ENCODE measurements at places on chromosomes 6 and 20. TPM values are rescaled to one million over a fixed set of nuclear protein-coding genes. Genes with fewer than 3 reads are reported as not detected.

DNA sequence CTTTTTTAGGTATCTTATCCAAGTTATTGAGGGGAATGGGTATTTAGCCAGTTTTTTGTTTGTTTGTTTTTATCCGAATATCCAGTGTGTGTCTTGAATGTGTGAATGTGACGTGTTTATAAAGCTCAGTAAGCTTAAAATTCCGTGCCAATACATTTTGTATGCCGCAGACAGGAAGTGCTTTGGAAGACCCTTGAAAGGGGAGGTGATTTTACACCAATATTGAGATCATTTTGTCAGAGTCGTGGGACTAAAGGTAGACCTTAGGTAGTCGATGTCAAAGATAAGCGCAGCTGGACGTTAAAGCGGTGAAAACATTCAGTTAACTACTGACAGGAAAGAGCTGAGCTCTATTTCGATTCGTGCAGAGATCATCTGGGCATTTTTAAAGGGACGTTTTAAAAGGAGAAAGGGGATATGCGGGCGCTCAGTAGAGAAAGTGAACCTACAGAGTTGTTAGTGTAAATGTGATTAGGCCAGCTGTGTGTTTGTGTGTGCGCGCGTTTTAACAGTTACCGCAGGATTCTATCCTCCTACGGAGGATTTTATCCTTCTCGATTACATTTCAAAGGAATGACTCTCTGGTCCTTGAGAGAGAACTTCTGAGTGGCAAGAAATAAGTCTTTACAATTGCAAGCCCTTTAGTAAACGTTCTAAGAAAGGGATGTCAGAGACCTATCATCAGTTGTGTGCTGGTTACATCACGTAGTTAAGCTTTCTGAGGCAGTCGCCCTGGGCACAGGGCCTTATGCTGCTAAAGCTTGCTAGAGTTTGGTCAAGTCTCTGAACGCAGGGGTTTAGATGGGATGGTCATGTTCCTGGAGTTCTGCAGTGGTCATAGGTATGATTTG, 625 bp upstream of the ECHDC1 start:
- peak; percentile 51 for DNase-seq

GRCh38 chr20:56222945-56223344, 25.6 kb upstream of the MC3R start:
- no peak for DNase-seq

Gene PRSS35
- polyA plus RNA-seq, result 0.12 TPM

DNA sequence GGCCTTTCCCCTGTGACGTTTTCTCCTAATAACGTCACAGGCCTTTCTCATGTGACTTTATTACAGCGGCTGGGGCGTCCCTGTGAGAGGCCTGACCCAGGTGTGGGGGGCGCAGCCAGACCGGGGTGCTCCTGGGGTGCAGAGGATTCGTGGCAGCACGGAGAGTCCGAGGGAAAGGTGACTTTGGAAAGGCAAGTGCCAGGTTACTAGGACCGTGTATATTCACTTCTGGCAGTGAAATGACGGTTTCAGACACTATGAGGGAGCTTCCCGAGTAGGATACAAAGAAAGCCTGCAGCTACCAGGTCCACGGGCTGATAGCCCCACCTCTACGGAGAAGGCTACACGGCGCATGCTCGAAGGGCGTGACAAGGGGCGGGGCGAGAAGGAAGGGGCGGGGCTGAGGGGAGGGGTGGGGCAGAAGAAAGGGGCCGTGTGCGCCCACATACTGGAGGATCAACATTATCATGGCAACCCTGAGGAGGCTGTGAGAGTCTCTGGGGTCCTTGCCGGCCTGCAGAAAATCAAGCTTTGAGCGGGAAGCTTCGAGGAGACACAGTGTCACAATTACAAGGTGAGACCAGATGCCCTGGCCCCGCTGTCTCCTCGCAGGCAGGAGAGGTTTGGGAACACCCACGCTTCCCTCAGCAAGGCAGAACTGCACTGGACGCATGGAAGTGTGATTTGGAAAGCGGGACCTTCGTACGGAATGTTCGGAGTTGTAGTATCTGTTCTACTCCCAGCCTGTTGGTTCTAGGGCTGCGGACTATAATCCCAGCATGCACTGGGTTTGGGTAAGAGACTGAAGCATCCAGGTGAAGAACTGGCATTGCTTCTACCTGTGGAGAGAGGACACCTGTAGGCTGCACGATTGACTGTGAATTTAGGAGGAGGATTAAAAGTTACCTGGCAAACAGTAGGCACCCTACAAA, 54.4 kb upstream of the ZNF337 start:
- peak; percentile 58 for DNase-seq

Gene TMC2
- not detected for polyA plus RNA-seq

Gene QKI
- polyA plus RNA-seq, result 8.0 TPM

DNA sequence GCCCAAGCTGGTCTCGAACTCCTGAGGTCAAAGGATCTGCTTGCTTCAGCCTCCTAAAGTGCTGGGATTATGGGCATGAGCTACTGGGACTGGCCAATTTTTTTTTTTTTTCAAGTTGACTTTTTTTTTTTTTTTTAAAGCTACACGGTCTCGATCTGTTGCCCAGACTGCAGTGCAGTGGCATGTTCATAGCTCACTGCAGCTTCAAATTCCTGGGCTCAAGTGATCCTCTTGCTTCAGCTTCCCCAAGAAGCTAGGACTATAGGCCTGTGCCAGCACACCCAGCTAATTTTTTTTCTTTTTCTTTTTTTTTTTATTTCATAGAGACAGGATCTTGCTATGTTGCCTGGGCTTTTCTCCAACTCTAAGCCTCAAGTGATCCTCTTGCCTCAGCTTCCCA, 59.5 kb downstream of the NCOA3 start:
- no peak for DNase-seq

Gene ISM1
- polyA plus RNA-seq, result 1.9 TPM

Gene SLC32A1
- polyA plus RNA-seq, result not detected

DNA sequence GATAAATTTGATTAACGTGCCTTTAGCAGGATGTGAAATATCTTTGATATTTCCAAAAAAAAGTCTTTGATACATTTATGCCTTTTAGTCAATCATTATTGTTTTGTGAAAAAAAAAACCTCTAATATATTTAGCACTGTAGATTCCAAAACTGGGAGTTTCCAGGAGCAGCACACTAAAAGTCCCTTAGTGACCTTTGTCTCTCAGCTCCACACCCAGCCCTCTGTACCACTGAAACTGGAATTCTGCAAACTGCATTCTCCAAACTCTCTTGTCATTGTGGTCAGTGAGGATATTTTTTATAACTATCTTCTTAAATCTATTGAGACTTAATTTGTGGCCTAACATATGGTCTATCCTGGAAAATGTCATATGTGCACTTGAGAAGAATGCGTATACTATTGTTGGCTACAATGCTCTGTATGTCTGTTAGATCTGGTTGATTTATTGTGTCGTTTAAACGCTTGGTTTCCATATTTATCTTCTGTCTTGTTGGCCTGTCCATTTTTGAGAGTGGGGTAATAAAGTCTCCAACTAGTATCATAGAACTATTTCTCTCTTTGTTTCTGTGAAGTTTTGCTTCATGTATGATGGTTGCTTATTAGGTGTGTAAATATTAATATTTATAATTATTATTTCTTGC, 73.2 kb upstream of the CNKSR3 start:
- no peak for DNase-seq

Gene CASP8AP2
- polyA plus RNA-seq, result 3.1 TPM

Gene ZGPAT
- 37.7 TPM for polyA plus RNA-seq

- DNase-seq, result no peak
These were observed 119.2 kb upstream of the SASH1 start for GRCh38 chr6:148223424-148223842.

- DNase-seq, result no peak
These were observed 40.8 kb upstream of the NXT1 start for GRCh38 chr20:23309781-23310180.

DNA sequence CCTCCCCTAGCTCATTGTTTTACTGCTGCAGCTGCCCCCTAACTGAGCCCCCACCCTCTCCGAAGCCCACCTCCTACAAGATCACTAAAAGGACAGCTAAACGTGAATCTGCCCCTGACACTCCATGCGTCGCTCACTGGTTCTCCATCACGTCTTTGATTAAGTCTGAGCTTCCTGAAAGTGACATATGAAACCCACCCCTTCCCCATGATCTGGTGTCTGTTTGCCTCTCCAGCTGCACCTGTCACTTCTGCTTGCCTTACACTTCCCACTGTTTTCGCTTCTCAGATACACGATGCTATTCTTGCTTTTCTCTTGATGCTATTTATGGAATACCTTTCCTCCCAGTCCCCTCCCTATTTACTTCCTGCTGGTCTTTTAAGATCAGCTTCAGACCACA, 8.0 kb upstream of the PERP start:
- DNase-seq, result no peak

Gene RBBP8NL
- polyA plus RNA-seq, result 5.7 TPM

DNA sequence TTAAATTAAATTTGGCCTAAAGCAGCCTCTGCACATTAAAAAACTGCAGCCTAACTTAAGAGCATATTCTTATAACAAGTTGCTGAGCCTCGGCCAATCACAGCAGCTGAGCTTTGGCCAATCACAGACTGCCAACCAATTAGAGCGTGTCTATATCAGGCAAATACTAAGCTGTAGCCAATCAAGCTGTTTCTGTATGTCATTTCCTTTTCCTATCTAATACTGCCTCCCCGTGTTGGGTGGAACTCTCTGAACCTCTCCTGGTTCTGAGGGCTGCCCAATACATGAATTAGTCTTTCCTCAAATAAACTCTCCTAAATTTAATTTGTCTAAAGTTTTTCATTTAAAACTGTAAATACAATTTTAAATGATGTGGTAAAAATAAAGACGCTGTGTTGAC, 3.9 kb upstream of the TMEM244 start:
- DNase-seq, result no peak

DNA sequence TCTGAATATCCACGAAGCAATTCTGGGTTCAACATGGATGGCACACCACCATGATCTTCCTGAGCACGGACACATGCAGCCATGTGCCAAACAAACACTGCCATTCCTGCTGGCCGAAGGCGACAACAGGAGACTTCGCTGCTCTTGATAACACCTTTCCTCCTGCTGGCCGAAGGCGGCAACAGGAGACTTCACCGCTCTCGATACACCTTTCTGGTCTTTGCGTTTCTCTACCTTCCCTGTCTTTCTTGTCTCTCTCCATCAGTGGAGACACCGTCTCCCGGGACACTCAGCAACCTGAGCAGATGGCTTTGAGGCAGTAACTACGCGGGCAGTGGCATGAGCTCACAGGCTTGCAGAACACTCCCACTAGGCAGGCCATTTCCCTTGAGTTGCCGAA, 54.9 kb upstream of the MPC1 start:
- peak; percentile 13 for DNase-seq

Gene DEFB112
- not detected for polyA plus RNA-seq

GRCh38 chr20:52226370-52226769, 34.8 kb upstream of the ZFP64 start:
- no peak for DNase-seq

Gene GSTA2
- 9.8 TPM for polyA plus RNA-seq

GRCh38 chr6:110331816-110332215, 26.3 kb downstream of the METTL24 start:
- DNase-seq, result no peak

GRCh38 chr20:45337367-45338120, 10.7 kb downstream of the SDC4 start:
- peak; percentile 73 for DNase-seq

DNA sequence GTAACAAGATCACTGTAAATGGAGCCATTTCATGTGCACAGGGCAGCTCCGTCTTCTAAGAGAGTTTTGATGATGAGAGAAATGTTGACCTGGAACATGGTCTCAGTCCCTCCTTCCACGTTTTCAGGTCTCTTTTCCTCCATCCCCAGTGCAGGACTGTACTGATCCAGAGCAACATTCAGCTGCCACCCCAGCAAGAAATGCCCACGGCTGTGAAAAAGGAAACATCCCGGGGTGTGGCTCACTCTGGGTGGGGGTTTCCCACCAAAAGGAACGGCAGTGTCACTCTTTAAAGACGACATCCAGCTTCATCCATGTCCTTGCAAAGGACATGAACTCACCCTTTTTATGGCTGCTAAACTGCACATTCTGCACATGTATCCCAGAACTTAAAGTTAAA, 92.6 kb downstream of the ERMARD start:
- DNase-seq, result no peak

Gene BPIFB1
- polyA plus RNA-seq, result 169 TPM

GRCh38 chr20:16821211-16822089, 73.3 kb downstream of the OTOR start:
- no peak for DNase-seq

DNA sequence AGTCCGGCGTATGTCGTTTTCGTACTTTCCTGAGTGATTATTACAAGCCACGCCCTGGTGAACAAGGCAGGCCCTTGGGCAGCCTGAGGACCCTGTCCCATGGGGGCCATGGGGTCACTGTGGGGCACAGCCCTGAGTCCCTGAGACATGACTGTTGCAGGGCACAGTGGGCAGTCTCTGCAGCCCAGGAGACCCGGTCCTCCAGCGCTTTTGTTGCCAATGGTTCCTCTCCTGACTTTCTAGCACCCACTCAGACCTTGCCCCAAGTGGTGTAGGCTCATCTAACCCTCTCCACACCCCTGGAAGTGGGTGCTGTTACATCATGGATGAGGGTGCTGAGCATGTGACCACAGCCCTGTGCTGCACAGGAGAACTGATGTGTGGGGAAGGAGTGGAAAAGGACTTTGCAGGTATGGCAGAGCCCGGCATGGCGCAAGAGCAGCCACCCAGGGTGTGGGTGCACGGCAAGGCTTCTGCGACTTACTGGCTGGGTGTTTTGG, 319.5 kb downstream of the TAF4 start:
- DNase-seq, result no peak
